Neural cell (in vitro differentiated cells): ENCODE measurements at places on chromosomes 5 and 9. TPM values are rescaled to one million over a fixed set of nuclear protein-coding genes. Genes with fewer than 3 reads are reported as not detected.

Gene EIF4E1B
- 0.82 TPM in 1 of 2 replicates, not detected in the other for polyA plus RNA-seq

Gene CSF1R
- not detected in 2 replicates for polyA plus RNA-seq

Gene ZNF462
- 9.1 and 15.8 TPM in 2 replicates for polyA plus RNA-seq

Gene SLC12A2
- polyA plus RNA-seq, result 26.5 and 28.6 TPM in 2 replicates
